ENCODE measurements at places on chromosomes 5 and 9.

DNA sequence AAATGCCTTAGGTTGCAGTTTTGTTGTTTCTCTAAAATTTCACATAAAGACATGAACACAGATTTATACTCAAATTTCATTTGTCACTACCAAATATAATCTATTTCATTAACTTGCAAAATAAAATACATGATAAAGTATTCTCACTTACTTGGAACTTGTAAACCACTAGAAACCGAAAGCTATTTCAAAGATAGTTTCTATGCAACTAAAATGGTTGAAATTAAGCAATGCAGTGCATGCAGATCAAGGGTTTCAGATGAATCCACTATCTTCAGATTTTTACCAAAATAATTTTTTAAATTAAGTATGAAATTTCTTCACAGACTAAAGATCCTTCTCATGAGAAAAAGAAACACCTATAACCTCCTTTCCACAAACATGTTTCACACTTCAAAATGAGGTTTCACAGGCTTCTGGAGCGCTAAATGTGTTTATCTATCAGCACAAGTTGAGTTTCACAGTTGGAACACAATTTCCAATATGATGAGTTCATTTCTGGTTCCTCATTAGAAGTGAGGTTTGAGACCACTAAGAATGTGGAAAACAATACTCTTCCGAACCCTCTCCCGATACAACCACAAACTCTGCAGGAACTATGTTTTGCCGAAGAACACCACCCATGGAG, 63.9 kb downstream of the EPB41L4A start:
- DNase-seq: no peak

- DNase-seq: no peak
Measured at GRCh38 chr9:110257097-110257841, 962 bp upstream of the TXN start.

DNA sequence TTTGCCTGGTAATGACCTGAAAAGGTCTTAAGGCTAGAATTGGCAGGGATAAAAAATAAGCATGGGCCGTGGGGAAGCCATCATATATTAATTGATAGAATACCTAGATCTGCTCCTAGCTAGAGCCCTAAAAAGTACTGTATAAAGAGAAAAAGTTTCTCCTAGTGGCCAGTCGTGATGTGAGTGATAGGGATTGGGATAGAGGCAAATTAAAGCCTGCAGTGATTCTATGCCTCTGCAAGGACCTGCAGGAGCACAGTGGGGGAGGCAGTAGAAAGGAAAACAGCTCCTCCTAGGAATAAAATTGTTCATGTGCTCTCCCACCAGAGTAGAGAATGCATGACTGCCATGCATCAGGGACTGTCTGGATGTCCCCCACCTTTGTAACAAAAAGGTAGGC, 56.2 kb upstream of the FTMT start:
- DNase-seq: no peak

- no peak for DNase-seq
Measured at GRCh38 chr5:31911291-31912265, 262.5 kb downstream of the GOLPH3 start.

DNA sequence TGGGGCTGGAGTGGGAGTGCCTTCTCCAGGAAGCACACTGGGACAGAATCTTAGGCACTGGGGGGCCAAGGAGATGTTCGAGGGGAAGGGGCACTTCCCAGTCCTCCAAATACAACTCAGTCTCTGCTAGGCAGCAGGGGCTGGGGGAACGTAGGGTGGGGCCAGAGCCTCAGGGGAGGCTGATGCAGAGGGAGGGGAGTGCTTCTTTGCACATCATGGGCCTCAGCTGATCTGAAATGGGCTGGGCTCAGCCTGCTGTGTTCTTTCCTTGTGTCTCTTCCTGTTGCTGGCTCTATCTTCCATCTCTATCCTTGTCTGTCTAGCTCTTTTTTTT, 15.6 kb downstream of the PSD2 start:
- DNase-seq: no peak

GRCh38 chr9:133526721-133527321, 2.1 kb upstream of the MYMK start:
- no peak for DNase-seq

DNA sequence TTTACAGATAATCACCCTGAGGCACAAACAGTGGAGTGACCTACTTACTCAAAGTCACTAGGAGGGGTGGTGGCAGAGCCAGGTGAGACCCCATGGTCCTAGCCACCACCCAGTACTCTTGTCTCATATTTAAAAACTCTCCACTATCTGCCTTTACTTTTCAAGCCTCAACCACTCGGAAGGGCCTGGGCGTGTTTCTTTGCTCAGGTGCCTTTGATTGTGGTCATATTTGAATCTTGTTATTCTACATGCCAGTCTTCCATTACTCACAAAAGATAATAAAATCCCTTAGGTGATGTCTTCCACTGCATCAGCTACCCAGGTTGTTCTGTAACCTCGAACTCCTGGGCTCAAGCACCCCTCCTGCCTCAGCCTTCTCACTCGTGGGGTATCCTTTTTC, 20.7 kb upstream of the TRIM36 start:
- DNase-seq: no peak

GRCh38 chr5:137305971-137306602, 193.0 kb downstream of the SPOCK1 start:
- no peak for DNase-seq

DNA sequence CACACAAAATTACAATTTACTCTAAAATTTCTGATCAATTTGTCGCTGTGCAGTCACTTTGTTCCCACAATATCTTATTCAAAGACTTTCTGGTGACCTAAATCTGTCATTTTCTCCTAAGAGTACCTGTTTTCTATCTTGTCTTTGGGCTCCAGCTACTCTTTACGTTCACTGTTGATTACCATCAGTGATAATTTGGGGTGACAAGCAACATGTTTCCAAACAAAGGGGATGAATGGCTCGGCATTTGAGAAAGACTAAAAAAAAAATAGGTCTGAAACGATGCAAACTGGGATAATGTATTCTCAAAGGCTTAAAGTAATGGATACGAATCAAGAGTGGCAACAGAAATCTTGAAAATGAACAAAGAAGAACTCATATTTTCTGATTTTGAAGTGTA, 205.2 kb upstream of the DAB2 start:
- DNase-seq: no peak

DNA sequence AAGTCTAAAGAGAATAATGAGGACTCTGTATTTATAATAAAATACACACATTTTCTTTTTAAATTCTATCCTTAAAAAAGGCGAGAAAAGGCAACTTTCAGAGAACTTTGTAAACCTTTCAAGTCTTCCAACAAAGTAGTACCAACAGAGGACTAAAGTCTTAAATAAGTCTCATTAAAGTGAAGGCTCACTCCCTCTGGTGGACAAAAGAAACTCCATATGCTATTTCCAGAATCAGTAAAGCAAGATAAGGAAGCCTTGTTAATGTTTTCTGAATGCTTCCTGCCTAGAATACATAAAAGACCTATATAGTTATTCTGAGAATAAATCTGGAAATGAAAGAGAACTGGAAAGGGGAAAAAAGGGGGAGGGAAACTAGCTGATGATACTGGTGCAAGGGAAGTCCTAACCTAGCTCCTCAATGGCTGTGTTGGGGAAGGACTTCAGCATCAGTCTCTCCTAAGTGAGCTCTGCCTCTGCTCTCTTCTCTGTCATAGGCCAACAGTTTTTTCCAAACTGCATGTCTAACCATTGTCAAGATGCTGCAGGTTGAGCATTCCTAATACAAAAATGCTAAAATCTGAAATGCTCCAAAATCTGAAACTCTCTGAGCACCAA, 7.2 kb downstream of the HMGCS1 start:
- DNase-seq: peak; percentile 81

DNA sequence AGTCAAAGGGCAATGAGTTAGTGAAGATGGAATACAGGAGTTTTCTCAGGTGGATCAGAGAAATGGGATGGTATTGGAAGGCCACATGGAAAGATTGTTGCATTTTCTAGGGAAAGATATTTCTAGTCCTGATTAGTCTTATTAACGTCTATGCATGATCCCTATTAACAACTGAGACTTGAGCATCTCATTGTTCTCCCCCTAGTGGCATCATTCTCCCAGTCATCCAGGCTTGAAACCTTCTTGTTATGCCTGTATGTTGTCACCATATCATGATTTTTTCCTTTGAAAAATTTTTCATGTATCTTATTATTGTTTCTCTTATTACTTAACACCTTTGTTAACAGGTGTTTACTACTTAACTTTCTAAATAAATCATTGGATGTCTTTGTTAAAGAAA, 34.4 kb downstream of the KIF2A start:
- DNase-seq: no peak

DNA sequence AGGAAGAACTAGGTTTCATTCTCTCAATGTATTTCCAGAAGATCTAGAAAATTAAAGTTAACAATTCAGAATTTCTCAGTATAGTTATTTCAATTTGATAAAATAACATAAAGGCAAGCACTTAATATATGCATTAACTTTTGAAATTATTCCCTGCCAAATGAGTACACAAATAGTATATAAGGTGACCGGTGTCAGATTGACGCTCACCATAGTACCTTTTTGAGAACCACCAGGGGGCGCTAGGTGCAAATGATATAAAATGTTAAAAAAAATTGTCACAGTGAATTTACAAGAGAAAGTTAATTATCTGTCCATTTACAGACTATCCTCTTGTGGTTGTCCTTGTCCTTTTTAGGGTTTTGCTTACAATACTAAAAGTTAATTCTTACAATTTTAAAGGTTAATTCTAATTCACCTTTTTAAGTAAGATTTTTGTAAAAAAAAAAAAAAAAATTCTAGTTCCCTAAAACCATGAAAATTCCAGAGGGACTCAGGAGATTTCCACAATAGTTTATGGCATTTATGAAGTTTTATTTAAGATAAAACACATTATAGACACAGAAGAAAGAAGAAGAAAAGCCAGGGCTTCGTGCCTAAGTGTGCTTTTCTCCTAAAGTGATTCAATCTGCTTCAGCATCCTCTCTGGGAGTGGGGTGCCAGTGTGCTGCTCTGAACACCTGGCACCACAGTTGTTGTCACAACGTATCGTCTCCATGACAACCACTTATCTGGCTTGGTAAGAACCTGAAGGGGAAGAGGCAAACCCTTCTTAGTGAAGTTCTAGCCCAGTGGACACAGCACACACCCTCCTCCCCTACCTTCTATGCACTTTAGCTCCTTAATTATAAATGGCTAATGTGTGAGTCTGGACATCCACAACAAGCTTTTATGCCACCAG, 1.7 kb downstream of the ADAMTS16 start:
- DNase-seq: peak; percentile 2

GRCh38 chr5:90606539-90606938, 47.9 kb downstream of the ADGRV1 start:
- DNase-seq: no peak
